ENCODE measurements at places on chromosomes 5 and 9.

GRCh38 chr5:34511915-34512314, 144.2 kb upstream of the RAI14 start:
- peak; percentile 79 for DNase-seq

DNA sequence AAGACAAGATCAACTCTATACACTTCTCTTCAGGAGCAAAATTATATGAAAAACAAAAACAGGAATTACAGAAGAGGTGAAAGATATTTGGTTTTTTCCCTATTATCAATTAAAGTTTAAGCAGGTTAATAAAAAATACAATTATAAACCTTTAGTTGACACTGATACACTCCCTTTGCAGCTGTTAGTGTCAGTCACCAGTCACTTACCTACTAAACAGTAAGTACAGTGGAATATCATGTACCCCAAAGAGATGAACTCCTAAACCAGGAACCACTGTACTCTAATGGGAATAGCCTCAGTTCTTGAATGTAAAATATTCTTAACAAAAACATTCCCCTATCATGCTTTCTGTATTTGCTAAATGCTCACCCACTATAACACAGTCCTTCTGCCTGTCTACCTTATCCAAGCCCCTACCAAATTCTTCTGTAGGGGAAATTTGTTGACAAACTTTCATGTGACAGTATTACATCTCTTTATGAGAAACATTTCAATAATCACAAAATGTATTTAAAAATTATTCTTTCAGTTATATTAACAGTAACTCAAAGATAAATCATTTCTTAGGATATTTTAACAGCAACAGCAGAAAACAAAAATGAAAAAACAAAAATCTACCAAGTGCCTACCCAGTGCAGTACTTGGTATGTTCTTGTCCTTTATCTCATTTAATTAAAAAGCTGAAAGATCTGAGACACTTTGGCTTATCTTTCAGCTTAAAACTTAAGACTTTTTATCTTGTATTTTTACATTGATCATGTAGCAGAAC, 212.8 kb downstream of the MLLT3 start:
- DNase-seq, result no peak

DNA sequence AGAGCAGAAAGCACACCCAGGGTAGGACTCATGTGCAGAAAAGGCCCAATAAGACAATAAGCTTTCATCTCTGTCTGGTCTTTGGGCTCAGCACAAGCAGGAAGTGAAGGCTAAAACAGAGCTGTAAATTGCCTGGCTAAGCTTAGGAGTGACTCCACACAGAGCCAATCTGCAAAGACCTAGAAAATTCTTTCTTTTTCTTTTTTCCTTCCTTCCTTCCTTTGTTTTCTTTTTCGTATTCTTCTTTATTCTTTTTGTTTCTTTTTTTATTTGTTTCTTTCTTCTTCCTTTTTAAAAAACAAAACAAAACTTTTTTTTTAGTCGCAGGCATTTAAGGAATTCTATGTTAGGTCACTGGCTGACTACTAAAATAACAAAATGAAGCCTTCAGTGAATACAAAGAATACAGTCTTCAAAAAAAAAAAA, 12.2 kb downstream of the SLC35A4 start:
- peak; percentile 36 for DNase-seq

GRCh38 chr5:30239331-30240022, 954.0 kb upstream of the CDH6 start:
- DNase-seq, result no peak

All from cardiac fibroblast (primary cell).